CD8-positive, alpha-beta T cell (primary cell): ENCODE measurements at places on chromosomes 3 and 15.

GRCh38 chr15:62719316-62719715 is 323.2 kb upstream of the TPM1 start:
- DNase-seq = no peak

DNA sequence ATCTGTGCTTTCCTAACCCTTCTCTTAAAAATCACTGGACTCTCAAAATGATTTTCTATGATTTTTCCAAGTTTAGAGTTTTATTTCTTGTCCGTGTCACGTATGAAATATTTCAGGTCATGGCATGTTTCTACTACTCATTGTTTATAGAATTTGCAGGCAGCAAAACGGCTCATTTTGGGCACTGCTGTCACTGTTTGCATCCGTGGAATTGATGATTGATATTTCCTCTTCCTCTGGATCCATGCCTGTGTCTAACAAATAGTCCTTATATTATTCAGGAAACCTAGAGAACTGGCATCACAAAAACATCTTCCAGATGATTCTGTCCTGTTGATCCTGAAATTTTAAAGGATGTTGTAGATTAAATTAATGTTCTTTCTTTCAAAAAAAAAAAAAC is 47.6 kb downstream of the LARS2 start:
- no peak for DNase-seq

DNA sequence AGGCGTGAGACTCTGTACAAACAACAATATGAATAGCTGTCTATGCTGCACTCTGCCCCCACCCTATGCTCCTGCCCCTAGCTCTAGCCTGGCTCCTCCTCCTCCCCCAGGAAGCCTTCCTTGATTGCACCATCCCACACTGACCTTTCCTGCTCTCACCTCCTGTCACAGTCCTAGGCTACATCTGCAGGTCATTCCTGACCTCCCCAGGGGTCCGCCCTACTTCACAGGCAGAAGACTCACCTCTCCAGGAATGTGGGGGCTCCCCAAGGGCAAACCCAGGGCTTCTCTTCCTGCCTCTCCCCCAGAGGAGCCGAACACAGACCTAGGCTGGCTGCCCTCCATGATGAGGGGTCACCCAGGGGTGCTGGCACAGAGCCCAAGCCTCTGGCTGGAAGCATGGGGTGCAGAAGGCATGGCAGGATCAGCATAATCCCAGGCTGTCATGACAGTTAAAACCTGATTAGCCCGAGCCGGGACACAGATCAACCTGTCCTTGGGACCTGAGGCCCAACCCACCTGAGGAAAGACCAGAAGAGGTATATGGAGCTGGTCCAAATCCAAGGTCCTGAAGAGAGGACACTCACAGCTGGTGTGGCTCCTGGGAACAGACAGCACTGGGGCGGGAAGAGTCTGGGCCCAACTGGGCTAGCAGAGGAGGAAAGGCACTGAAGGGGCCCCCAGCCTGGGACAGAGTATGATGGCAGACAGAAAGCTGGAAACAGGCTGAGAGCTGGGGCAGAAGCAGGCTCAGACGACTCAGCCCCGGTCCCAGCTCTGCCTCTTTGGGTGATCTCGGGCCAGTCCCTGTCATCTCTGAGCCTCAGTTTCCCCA is 5.9 kb downstream of the SEMA7A start:
- DNase-seq = no peak

DNA sequence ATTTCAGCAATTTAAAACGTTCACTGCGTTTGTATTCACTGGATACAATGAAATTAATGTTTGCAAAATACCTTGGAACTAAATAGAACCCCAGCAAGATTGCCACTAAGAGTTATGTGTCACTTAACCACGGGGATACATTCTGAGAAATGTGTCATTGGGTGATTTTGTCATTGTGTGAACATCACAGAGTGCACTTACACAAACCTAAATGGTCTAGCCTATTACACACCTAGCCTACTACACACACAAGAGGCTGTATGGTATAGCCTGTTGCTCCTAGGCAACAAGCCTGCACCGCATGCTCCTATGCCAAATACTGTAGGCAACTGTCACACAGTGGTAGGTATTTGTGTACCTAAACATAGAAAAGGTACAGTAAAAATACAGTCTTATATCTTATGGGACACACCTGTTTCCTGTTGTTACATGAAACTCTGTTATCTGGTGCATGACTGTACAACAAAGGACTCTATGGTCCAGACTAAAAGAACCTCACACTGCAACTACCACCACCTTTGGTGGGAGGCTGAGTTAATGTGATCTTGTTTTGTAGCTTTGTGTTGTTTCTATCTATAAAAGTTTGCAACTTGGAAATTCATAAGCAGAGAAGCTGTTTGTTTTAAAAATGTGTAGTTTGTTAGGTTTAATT is 92.2 kb upstream of the NTRK3 start:
- no peak for DNase-seq

DNA sequence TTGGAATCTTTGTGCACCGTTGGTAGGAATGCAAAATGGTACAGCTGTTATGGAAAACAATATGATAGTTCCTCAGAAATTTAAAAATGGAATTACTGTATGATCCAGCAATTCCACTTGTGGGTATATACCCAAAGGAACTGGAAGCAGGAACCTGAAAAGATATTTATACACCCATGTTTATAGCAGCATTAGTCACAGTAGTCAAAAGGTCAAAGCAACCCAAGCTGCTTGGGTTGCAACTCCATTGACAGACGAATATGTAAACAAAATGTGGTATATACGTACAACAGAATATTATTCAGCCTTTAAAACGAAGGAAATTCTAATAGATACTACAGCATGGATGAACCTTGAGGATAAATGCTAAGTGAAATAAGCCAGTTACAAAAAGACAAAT is 35.0 kb upstream of the CAPN3 start:
- no peak for DNase-seq

DNA sequence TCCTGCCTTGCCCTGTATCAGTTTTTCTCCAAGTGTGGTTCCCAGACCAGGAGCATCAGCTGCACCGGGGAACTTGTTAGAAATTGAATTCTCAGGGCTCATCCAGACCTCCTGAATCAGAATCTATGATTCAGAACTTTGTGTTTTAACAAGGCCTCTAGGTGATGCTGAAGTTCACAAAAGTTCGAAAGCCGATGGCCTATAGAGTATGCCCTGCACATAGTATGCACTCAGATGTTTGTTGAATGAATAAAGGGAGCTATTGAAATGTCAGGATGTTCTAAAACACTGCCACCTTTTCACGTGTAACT is 664 bp upstream of the LARP6 start:
- no peak for DNase-seq

GRCh38 chr3:109339714-109340648 is 2.6 kb upstream of the DPPA4 start:
- no peak for DNase-seq
